ENCODE measurements at places on chromosomes 6 and 20.

- no peak for DNase-seq
Observed at GRCh38 chr20:9685011-9685410, 153.9 kb downstream of the PAK5 start.

- DNase-seq, result no peak
Observed at GRCh38 chr20:38859070-38859690, 53.7 kb downstream of the PPP1R16B start.

DNA sequence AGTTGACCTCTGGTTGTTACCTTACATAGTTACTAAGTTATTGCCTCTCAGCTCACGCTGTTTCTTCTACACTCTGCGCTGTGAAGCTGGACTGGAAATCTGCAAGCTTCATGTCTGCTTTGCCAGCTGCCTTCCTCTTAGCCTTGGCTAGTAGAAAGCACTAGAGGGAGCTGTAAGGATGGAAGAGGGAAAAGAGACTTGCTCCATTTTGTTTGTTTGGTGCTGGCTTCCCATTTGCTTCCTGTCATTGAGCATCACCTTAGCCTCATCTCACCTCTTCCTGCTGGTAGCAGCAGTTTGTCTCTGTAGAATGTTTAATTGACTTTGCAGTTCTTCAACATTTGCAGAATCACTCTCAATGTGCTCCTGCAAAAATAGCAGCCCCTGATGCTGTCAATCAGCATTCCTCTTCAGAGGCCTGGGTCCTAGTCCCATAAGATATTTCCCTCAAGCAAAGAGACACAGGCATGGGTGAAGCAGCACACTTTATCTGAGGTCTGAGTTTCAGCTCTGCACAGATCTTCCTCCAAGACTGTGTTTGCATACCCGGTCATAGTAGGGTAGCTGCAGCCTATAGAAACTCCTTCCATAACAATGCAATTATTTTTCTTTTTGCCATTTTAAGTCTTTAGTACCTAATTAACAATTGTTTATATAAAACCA lies 302.2 kb upstream of the EPHA7 start:
- peak; percentile 33 for DNase-seq

- DNase-seq, result no peak
Observed at GRCh38 chr6:37160922-37161778, 8.8 kb upstream of the PIM1 start.

GRCh38 chr6:153096792-153097191 lies 34.3 kb downstream of the RGS17 start:
- peak; percentile 20 for DNase-seq

- no peak for DNase-seq
Observed at GRCh38 chr6:124567401-124567800, 394.8 kb upstream of the RNF217 start.

- peak; percentile 31 for DNase-seq
Observed at GRCh38 chr6:54267798-54268197, 40.4 kb upstream of the TINAG start.

GRCh38 chr6:3250231-3250675 lies 8.5 kb upstream of the PSMG4 start:
- no peak for DNase-seq

DNA sequence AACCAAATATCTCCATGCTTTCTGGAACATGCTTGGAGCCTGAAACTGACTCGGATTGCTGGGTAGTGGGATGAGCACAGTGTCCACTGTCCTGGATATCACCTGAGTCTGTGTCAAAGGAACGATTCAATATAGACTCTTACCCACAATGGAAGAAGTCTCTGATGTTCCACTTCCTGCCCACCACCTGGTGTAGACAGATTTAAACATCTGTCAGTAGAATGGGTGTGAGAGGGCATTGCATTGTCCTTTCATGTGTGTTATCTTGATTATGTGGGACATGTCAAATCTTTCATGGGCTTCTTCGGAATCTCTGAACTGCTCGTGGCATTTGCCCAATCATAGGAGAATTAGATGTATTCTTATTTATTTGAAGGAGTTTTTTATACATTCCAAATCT lies 20.8 kb downstream of the ULBP3 start:
- no peak for DNase-seq

GRCh38 chr6:138272533-138273315 lies 54.4 kb upstream of the PBOV1 start:
- DNase-seq, result no peak

GRCh38 chr6:74249658-74250057 lies 553.7 kb downstream of the CD109 start:
- DNase-seq, result no peak

DNA sequence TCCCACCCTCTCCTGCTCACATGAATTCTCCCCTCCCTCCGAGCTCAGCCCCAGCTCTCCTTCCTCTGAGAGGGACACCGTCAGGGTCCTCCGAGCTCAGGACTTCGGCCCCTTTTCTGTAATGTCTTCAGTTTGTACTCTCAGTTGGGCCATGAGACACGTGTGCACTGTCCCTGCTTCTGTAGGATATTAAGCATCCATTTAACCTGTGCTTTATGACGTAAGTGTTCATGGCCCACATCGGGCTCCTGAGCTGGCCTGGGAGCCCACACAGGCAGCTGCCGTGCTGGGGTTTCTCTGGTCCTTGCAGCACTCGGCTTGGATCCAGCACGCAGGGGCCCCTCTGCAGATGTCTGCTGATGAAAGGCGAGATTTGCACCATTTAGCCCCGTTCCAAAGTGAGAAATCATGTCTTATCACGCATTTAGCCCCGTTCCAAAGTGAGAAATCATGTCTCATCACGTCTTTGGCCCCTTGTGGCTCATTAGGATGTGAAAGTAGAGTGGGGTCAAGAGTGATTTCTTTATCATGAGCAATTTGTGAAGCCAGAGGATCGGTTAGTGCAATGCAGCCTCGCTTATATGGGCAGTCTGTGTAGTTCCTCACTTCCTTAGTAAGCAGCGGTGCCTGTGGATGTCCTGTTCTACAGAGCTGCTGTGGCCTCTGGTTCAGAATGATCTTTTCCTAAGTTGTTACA lies 25.3 kb downstream of the DUSP22 start:
- no peak for DNase-seq

DNA sequence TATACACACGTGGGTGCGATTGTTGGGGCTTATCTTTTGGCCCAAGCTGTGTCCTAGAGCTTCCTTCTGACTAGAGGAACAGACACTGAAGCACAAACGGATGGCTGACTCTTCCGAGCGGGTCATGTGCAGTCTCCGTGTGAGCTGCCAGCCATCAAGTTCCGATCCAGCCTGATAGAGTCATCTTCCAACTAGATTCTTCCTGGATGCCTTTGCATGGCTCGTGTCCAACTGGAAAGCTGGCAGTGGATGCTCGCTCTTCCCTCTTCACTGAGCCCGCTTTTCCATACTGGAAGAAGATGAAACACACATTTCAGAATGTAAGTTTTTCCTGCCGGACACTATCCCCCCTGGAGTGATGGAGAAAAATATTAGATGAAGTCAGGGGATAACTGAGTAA lies 148.1 kb downstream of the SCML4 start:
- DNase-seq, result no peak

GRCh38 chr6:109610590-109610989 lies 80.4 kb downstream of the AK9 start:
- DNase-seq, result no peak

- no peak for DNase-seq
Observed at GRCh38 chr20:64148581-64148980, 15.7 kb upstream of the MYT1 start.

DNA sequence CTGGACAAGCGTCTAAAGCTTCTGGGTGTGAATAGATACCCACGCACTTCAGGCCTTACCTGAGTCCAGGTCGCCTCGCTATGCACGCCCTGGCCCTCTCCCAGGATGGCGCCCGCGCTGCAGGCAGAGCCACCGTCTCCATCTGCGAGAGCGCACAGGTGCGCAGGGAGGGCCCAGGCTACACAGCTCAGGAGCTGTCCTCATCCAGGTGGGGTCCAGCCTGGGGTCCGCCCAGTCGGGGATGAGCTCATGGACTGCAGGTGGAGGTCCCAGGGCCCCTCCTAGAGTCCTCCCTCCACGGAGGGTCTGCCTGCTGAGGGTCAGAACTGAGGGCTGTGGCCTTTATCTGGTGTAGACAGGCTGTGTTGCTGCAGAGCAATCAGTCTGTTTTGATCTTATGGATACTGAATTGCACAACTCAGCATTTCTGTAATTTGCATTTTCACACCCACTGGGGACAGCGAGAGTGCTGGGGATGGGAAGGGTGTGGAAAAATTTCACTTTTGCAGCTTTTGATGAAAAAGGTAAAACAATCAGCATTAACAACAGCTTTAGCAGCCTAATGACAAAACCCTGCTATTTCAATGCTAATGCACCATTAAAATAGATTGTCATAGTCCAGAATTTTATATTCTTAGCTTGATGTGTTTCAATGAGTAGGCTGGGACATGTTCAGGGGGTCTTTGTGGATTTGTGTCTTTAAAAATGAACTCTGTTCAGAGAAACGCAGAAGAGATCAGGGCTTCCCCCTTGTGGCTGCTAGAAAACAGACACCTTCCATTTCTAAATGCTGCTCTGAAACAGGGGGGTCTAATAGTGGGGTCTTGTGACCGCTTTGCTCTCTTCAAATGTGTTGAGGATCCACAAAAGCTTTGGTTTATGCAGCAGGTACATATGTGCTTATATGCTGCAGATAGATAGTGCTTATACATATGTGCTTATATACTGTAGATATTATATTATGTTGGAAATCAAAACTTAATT lies 77.8 kb upstream of the PHACTR3 start:
- no peak for DNase-seq

GRCh38 chr6:129381885-129382284 lies 328.1 kb downstream of the ARHGAP18 start:
- no peak for DNase-seq

DNA sequence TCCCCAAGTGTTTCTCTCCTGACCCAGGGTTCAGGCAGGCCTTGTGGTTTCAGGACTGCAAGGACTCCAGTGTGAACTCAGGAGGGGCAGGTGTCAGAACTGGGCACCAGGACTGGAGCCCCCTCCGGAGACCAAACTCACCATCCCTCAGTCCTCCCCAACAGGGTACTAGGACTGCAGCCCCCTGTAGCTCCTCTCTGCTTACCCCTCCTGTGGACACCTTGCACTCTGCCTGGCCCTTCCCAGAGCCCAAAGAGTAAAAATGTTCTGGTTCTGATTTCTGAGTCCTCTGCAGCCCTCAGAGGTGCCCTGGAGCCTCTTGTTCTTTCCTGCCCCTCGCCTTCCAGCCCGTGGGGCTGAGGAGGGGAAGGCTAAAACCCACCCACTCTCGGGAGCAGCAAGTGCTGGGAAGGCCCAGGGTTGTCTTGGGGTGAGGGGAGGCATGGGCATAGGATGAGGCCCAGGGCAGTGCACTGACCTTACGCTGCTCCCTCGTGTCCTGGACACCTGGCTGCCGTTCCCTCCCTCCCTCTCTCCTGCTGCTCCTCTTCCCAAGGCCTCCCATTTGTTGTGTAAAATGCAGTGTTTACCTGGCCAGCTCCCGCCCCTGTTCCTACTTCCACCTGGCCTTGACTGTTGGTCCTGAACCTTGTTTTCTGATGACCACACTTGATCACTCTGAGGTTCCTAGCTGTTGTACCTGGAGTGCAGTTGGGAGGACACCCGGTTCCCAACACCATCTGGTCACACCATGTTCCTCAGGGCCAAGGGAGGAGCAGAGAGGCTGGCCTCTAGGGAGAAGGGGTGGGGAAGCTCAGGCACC lies 9.9 kb downstream of the CNPY3 start:
- DNase-seq, result no peak

- no peak for DNase-seq
Observed at GRCh38 chr20:48421547-48421946, 406.3 kb downstream of the PREX1 start.

DNA sequence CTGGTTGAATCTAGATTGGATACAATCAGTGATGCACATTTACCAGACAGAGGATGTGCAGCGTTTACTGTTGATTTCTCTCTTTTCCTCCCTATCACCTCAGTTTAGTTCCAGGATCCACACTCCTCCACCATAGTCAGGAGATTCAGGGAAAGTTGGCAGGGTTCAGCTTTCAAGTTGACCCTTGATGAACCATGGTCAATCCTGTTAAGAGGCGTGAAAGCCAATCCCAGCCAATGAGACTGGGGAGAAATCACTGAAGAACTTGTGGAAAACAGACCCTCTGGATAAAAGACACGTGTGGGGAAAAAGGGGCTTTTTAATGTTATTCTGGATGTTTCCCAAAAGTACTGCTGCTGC lies 19.2 kb upstream of the SCP2D1 start:
- no peak for DNase-seq

- no peak for DNase-seq
Observed at GRCh38 chr6:128319946-128320345, 200.5 kb downstream of the PTPRK start.

- no peak for DNase-seq
Observed at GRCh38 chr6:34241351-34242215, 4.9 kb downstream of the HMGA1 start.

DNA sequence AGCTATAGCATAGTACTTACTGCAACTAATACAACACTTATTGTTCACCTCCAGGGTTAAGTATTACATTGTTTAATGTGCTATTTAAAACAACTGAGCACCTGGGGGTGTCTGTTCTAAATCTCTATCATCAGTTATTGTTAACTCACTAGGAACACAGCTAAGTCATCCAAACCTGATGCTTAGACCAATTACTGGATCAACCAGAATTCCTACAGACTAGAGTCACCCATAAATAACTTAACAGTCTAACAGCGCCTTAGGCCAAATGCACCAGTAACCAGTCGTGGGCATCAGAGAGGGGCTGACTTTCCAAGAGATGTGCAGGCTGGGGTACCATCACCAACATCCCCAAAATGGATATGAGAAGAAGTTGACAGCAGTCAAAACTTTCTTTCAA lies 110.7 kb downstream of the ADTRP start:
- no peak for DNase-seq

GRCh38 chr6:55604021-55604420 lies 25.0 kb upstream of the HMGCLL1 start:
- no peak for DNase-seq

DNA sequence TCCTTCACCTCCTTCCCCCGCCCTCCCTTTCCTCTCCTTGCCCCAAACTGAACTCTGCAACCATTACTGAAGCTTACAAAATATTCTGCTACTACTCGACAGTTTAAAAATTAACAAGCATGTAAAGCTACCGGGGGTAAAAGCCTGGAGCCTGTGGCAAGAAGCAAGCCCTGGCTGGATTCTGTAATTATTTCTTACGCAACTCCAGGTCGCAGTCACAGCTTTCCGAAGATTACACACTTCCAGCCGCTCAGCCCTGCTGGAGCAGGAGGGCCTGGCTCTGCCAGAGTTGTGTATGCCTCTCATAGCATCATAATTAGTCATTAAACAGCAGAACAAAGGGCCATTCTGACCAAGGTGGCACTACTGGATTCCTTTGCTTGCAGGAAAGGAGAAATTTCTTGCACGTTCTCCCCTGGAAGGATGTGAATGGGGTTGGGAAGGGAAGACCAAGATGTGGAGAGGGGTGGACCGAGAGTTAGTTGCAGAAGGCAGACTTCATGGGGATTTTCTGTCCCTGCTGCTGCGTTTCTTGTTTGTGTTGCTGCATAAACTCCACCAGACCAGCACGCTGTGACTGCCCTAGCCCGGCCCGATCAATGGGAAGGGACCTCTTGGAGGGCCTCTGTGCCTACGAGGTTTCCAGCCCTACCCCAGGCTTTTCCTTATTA lies 23.6 kb downstream of the FOXQ1 start:
- peak; percentile 28 for DNase-seq
